Activated naive CD4-positive, alpha-beta T cell (primary cell): ENCODE measurements at places on chromosomes 11 and 22.

DNA sequence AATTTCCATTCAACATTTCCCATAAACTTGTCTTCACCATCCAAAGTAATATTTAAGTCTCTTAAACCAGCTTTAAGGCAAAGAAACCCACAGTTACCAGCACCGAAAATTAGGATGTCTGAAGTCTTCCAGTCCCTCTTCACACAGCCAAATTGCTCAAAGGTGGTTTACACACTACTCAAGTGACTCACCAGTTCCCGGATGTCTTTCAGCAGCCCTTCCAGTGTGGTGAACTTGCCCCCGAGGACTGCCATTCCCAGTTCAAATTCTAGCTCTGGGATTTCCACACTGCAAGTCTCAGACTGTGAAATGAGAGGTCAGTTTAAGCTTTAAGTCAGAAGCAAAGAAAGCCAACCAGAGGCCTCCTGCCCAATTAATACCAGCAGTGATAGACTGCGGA lies 5.1 kb downstream of the ZPR1 start:
- DNase-seq = no peak

GRCh38 chr11:123429913-123430720 lies at the start of gene GRAMD1B:
TSS of gene GRAMD1B (plus strand) at chr11:123430269. CDS start at chr11:123430793, 524 bp downstream.
- DNase-seq = peak; percentile 73

DNA sequence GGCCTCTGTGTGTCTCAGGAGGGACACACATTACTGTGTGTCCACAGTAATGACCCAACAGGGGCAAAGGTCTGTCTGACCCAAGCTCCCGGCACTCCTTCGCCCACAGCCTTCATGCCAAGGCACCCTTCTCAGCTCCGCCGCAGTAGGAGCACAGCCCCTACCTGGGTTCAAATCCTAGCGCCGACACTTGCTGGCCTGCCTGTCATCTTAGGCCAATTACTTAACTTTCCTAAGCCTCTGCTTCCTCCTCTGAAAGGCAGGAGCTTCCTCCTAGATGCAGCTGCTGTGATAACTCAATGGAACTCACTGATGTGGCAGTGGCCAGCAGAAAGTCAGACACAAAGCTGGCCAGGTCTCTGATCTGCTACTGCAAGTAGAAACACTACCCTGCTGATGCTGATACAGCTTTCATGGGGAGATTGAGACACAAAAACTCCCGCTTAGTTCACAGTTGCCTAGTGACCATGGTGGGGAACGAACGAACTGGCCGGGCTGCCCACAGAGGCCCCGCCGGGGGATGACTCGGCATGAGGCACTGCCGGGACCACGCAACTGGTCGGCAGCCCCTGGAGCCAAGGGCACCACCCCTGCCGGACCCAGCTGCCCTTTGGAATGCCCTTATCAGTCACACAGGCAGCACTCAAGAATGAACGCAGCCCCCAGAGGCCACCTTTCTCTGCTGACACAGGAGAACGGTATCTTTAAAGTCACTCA lies 8.1 kb downstream of the EHD1 start:
- DNase-seq = no peak

- DNase-seq = no peak
These were observed 160.5 kb upstream of the GRK3 start for GRCh38 chr22:25403811-25404471.

DNA sequence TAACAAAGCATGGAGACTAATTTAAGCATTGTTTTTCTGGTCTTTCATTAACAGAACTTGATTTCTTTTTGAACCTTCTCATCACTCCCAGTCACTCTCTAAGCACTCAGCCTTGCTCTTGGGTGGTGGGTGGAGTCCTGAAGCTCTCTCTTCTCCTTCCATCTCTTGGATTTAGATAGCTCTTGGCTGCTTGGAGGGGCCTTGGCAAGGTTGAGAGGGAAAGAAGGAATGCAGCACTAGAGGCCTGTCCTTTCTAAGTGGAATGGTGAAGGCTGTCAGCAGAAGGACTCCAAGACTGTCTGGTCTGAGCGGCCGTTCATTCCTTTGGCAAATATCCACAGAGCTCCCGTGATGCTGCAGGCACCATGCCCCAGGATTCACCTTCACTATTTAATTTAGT lies 168.6 kb upstream of the E2F8 start:
- no peak for DNase-seq

- DNase-seq = no peak
These were observed 1491.4 kb downstream of the LRRC4C start for GRCh38 chr11:39968071-39968470.

DNA sequence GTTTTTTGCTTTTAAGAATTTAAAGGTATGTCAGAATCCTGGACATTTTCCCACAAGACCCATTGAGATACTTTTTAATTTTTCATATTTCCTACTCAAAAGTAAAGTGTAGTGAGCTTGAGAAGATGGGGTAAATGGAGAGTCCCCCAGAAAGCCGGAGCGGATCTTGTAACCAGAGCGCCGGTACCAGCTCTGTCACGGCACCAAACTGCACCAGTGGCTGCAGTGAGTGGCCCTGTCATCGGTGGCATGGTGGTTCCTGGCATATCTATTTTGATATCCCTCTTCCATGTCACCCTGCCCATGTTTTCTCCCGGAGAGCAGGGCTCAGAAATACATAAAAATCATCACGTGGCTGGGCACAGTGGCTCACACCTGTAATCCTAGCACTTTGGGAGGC lies 19.3 kb downstream of the DDX25 start:
- DNase-seq = no peak
